ENCODE measurements at places on chromosomes 2 and 18. TPM values are rescaled to one million over a fixed set of nuclear protein-coding genes. Genes with fewer than 3 reads are reported as not detected.

Gene GKN2
- not detected for total RNA-seq

Gene DNAH6
- 0.14 TPM for total RNA-seq

DNA sequence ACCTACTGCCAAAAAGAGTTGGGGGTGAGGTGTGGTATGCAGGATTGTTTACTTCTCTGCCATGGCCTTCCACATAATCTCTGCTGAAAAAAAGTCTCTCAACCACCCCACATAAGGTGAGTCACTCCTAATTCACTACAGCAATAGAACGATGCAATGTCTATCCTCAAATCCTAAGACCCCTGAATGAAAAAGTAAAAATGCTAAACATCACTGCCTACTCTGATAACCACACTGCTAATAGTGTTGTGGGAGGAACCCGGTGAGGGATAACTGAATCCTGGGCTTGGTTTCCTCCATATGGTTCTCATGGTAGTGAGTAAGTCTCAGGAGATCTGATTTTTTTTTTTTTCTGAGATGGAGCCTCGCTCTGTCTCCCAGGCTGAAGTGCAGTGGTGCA lies 252.5 kb downstream of the PIEZO2 start:
- no peak for DNase-seq

GRCh38 chr2:68225119-68225632 lies 27.2 kb downstream of the PPP3R1 start:
- DNase-seq: peak; percentile 23

DNA sequence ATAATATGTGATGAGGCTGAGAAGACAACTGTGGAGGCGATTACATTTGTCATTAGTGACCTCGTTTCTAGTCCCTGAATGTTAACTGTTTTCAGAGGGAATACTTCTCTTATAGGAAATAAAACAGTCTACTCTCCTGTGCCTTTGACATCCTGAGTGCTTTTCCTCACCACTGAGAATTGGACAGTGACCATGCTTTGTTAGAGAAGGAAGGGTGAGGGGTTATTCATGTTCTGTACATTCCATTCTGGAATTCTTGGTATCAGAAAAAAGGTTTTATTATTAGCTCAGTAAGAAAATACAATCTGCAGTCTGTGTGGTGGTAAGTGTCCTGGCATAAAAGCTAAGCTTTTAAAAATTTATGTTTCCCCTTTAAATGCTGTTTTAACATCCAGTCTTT lies 58.8 kb downstream of the PARD3B start:
- no peak for DNase-seq

Gene CNRIP1
- 29.8 TPM for total RNA-seq

DNA sequence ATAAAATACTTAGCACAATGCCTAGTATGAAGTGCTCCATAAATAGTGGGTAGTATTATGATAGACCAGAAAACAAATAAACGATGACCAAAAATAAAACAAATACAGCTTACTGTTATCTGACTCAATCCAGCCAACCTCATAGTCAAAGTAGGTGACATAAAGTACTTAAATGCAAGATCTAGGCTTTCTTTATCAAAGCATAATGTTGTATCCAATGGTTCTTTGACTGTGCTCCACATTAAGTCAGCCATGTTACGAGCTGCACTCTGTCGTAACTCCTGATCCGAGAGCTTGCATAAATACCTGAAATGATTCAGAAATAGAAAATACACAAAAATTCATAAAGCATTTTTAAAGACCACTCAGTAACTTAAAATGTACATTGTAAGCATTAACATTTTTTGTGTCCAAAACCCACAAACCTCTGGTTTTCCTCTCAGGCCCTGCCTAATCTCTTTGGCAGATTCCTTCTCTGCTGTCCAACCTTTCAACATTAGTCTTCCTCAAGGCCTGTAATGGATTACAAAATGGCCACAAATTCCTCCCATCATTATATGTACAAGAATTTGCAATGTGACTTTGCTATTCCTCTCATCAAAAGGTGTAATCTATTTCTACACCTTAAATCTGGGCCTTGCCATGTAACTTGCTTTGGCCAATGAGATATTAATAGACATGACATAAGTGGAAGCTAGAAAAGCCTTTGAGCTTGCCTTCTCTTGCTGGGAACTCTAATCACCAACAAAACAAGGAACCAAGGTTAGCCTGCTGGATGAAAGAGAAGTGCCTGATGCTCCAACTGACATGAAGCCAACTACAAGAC lies 90.6 kb downstream of the USP34 start:
- DNase-seq: no peak

DNA sequence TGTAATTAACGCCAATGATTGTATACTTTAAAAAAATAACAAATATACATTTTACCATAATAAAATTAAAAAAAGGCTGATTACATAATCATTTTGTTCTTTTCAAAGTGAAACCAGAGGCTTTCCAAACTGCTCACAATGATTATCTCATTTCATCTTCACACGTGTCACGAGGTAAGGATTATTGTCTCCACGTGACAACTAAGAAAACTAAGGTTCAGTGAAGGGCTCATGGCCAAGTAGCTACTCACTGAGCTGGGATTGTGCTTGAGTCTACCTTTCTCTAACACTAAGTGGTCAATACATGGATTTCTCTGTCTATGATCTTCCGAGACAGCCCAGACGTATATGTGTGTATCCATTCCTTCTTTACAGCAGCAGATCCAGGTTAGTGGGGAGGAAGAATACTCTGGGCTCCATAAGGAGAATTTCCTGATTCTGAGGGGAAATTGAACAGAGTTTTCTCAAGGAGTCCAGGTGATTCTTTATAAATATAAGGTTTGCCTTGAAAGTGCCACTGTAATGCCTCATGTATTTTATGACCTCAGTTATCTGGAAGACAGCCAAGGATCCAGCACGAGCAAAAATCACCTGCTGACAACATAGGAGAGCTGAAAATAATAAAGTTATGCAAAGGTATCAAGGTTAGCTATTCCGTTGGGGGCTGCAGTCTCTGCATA lies 25.6 kb upstream of the ACSL3 start:
- DNase-seq: no peak

Gene ASXL3
- total RNA-seq: under 0.01 TPM

DNA sequence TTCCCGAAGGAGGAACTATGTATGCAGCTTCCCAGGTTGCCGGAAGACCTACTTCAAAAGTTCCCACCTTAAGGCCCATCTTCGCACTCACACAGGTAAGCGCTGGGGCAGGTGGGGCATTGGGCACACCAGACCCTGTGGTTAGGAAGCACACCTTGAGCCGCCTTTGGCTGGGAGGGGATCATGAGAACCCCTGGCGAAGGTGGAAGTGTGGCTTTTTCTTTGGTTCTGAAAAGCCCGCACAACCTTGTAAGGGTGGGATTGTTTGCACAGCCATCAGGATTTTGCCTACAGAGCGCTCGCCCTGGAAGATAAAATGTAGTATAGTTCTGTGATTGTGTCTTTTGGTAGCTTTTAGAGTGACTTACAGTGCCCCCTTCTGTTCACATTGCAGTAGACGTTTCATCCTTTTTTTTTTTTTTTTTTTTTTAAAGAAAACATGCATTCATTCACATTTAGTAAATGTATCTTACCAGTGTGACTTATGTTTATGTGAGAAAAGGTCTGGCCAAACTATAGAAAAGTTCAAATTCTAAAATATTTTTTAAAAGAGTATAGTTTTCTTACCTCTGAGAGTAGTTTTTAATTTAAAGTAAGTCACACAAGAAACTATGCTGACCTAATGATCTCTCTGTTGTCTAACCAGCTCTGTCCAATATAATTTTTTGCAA lies 5.3 kb downstream of the KLF11 start:
- no peak for DNase-seq

Gene CEBPZ
- 64.2 TPM for total RNA-seq

DNA sequence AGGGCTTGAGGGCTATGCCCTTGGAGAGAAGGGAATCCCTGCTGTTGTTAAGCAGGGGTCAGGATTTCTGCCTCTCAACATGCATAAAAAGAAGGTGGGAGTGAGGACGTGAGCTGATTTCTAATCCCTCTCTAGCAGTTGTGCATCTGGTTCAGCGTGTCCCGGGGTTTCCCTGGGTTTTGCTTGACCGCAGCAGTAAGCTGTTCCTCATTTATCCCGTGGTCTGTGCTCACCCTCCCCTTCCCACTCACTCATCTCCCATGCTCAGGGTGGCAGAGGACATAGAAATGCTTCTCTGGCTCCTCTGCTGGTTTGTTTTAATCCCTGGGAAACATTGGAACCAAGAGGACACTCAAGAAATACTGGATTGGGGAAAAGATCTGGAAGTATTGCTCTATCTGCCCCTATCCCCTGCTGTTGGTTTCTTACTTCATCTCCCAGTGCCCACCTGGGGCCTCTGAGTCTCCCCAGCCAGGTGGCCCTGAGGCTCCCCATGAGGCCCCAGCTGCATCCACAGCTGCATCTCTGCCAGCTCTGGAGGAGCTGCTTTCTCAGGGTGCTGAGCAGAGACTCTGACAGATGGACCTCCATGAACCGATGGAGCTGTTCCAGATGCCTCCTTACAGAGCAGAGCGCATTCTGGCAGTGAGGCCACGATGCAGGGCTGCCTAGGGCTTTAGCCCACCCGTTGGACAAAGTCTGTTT lies 36.1 kb downstream of the TET3 start:
- no peak for DNase-seq

GRCh38 chr18:73617981-73618380 lies 529.7 kb downstream of the FBXO15 start:
- no peak for DNase-seq

DNA sequence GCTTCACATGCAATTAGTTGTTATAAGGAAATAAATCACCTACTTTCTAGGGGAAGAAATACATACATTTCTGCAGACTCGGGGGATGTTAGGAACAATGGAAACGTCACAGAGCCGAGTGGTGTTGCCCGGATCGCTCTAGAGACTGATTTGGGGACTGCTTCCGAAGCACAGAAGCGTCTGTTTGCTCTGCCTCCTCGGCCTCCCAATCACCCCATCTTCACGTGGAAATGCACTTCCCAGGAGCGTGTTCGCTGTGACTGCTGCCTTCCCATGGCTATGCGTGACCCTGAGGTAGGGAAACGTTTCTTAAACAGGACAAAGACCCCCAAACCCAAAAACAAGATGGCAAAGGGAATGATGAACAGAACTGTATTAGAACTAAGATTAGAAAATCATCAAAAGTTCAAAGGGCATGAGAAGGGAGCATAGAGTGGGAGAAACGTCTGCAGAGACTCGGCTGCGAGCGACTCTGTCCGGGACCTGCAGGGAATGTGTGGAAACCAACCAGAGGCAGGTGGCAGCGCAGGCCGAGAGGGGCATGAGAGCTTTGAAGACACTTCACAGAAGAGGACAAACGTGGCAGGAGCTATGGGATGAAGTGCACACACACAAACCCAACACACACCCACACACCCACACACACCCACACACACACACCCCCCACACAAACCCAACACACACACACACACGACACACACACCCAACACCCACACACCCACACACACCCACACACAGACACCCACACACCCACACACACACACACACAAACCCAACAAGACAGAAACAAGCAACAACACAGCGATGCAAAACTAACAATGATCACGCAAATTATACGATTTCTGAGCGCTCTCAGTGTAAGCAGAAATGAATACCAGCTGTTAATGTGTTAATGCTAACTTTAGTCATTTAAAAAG lies 41.3 kb downstream of the RTP5 start:
- no peak for DNase-seq

Gene HOXD8
- total RNA-seq: 26.5 TPM

- DNase-seq: no peak
Measured at GRCh38 chr2:159262226-159262625, 24.3 kb downstream of the WDSUB1 start.

DNA sequence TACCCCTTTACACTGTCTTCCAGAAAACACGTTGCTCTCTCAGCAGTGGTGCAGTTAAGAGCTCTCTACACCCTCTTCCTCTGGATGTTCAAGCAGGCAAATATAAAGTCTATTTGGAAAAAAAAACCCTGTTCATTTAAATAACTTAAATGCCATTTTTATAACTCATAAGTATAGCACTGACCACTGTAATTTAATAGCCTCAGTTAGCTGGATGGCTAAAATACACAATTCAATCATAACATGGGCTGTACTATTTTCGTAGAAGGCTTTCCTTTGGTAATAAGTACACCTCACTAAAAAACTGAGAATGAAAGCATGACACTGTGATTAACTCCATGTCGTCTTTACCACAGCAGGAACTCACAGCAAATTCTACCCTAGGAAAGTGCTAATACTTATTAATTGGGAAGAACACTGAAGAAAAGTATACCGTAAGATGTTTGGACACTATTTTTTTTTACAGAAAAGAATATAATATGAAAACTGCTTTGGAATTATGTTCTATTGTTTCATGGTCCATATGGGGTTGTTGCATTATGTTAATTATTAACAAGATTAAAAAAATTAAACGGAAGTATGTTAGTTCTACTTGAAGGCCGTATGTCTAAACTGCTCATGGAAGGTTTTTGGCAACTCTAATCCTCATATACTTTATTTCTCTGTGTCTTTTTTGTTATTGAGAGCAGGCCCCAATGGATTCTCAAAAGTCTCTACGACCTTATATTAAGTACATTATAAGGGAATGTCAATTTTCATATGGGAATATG lies 269.1 kb downstream of the ZNF385B start:
- no peak for DNase-seq

DNA sequence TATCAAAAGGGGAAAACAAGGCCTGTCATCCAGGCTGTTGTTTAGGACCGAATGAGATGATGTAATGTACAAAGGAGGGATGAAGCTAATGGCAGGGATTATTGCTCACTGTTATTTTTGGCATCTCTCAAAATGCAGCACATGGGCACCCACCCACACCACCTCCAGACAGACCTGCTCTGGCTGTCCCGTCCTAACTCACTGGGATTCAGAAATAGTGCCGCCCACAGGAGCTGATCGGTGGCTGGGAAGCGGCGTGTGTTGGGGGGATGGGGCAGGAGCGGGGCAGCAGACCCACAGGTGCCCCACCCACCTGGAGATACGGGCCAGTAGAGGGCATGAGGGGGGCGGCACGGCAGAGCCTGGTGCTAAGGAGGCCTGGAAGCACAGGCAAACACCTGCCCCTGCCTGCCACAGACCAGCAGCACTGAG lies 52.2 kb downstream of the CRACDL start:
- no peak for DNase-seq

Gene METAP1D
- total RNA-seq: 4.6 TPM

- no peak for DNase-seq
Measured at GRCh38 chr2:86047575-86048382, 57.9 kb downstream of the POLR1A start.

GRCh38 chr2:100179806-100180205 lies 37.4 kb upstream of the AFF3 start:
- no peak for DNase-seq

DNA sequence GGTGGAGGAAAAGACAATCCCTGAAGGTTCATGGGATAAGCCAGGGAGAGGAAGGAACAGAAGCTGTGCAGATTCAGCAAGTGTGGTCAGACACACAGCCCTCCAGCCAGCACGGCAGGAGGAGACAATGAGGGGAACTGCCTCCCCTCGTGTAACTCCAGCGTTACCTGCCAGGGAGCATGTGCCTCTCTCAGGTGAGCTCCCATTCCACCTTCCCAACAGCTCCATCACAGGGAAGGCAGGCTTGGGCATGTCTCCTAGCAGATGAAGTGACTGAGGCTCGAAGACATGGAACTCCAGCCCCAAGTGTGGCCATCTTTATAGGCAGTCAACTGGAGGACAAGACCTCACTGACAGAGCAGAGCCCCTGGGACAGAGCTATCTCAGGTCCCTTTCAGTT lies 47.4 kb downstream of the ZBTB7C start:
- DNase-seq: no peak

GRCh38 chr2:1546023-1546591 lies 132.8 kb downstream of the TPO start:
- no peak for DNase-seq

- DNase-seq: no peak
Measured at GRCh38 chr2:102116630-102117471, 25.7 kb upstream of the IL1R1 start.

GRCh38 chr18:650428-650858 lies 7.0 kb upstream of the TYMS start:
- DNase-seq: no peak

- no peak for DNase-seq
Measured at GRCh38 chr18:25825056-25825455, 265.4 kb downstream of the SS18 start.

All from epithelial cell of proximal tubule (primary cell).